ENCODE measurements at places on chromosomes 5 and 9.

DNA sequence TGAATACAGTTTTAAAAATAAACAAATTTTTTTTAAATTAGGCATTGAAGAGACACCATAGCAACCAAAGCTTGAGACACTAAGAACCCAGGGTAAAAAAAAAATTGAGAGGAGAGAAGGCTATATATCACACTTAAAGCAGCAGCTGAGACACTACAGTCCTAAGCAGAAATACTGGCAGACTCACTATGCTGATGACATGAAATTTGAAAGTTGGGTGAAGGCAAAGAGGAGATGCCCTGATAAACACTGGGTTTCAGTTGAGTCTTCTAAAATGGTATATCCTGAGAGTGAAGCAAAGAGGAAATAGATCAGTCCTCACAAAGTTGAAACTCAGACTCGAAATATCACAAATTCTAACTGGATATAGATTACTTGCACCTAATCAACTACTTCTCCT, 419.9 kb upstream of the CDH9 start:
- DNase-seq, result no peak

GRCh38 chr9:35820076-35820475, 5.2 kb upstream of the HINT2 start:
- DNase-seq, result peak; percentile 65

DNA sequence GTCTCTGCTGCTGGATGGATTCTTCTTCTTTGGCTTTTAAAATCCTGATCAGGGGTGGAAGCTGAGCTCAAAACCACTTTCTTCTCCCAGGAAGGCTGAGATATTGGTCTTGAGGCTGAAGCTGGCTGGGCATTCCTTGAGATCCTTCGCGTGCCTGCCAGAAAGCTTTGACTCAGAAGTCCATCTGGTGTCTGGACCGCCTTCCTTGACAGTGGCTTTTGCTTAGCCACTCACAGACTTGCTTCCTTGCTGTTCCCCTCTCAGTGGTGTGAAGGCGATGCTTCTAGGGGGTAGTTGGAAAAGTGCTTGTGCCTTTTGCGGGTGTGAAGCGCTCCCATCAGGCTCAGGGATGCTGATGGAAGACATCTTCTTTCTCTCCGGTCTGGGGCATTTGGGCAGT, 45.9 kb downstream of the RGS3 start:
- peak; percentile 62 for DNase-seq

DNA sequence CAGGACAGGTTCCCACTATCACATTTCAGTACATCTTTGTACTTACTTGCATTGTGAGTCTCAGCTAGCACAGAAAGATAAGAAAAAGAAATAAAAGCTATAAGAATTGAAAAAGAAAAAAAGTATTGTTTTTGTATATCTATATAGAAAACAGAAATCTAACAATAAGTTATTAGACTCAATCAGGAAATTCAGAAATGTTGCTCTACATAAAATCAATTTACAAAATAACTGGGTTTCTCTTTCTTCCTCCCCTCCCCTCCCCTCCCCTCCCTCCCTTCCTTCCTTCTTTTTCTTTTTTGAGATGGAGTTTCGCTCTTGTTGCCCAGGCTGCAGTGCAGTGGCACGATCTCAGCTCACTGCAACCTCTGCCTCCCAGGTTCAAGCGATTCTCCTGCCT, 7.2 kb upstream of the CACNA1B start:
- DNase-seq, result no peak

DNA sequence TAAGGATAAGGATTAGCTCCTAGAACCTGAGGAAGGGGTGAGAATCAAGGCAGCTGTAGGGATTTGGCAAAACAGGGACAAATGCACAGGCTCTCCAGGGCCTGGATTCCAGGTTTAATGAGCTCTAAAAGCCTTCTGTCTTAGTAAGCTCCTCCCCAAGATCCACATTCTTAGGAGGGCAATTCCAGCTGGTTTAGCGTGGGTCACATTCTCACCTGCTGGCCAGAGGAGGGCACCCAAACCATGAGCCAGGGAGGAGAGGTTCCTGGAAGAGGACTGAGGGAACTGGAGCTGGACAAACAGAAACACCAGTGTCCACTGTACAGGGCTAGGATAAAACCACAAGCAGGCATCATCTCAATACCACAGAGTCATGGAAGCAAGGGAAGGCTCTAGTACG, 480.0 kb downstream of the CCDC171 start:
- DNase-seq, result no peak

GRCh38 chr5:116859666-116860320, 285.2 kb upstream of the SEMA6A start:
- no peak for DNase-seq

DNA sequence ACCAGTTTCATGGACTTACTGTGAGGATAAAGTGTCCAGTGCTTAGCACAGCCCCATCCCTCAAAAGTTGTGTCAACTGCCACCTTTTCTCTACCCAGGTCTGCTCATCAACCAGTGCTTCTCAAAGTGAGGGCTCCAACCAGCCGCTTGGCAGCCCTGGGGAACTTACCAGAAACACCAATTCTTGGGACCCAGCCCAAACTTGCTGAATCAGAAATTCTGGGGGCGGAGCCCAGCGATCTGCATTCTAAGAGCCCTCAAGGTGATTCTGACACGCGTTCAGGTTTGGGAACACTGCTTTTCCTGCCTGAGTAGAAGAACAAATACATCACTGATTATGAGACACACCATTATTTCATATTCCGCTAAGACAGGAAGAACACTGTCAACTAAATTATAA, 132.0 kb downstream of the NSG2 start:
- DNase-seq, result no peak

DNA sequence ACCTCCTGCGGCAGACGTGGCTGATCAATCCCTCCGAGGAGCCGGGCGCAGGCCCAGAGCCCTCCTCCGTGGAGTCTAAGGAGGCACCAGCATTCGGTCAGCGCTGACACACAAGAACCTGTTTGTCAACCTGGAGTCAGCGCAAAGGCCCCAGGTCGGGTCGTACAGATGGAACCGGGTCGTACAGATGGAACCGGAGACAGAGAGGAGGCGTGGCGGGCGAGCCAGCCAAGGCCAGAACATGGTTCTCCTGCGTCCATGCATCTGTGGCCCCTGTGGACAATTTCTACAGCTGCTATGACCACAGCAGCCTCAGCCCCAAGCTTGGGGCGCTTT, 125.1 kb upstream of the SARDH start:
- DNase-seq, result no peak

DNA sequence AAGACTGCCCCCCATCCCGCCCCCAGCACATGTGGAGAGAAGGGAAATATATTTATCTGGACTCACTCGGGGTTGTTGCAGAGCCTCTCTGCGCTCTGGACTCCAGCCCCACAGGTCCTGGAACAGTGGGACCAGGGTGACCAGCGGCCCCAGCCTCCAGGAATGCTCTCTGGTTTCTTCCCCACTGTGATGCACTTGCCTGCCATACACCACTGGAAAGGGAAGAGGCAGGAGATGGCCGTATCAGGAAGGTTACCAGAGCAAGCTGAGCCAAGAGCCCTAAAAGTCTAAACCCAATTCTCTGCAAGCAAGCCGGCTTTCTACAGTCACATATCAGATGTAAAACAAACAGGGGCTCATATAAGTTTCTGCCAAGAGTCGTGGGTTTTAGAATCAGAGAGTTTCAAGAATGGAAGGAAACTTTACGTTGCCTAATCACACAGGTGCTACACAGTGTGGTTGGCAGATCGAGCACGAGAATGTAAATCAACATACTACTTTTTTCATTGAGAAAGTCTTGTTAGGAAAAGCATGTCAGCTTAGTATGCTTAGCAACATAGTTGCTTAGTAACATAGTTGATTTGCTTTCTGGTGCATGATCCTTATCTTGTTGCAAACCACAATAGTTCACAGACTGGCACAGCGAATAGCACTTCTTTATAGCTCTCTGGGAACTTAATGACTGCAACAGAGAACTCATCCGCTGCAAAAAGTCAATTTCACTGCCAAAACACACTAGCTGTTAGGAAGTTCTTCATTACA, 201.2 kb downstream of the TARS1 start:
- DNase-seq, result no peak

DNA sequence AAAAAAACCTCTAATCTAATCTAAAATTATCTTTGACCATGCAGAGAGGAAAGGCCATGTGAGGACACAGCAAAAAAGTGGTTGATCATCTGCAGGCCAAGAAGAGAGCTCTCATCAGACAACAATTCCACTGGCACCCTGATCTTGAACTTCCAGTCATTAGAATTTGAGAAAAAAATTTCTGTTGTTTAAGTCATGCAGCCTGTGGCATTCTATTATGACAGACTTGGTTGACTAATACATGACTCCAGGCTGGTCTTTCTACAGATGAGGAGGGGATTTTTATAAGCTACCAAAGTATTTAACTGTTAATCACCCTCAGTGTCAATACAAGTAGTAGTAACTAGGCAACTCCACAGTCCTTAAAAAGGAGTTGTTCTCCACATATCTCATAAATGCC, 358.5 kb upstream of the RGMB start:
- DNase-seq, result peak; percentile 9

GRCh38 chr5:163912046-163912445, 406.6 kb downstream of the MAT2B start:
- DNase-seq, result no peak

GRCh38 chr9:36207546-36208012, 16.9 kb downstream of the CLTA start:
- no peak for DNase-seq

DNA sequence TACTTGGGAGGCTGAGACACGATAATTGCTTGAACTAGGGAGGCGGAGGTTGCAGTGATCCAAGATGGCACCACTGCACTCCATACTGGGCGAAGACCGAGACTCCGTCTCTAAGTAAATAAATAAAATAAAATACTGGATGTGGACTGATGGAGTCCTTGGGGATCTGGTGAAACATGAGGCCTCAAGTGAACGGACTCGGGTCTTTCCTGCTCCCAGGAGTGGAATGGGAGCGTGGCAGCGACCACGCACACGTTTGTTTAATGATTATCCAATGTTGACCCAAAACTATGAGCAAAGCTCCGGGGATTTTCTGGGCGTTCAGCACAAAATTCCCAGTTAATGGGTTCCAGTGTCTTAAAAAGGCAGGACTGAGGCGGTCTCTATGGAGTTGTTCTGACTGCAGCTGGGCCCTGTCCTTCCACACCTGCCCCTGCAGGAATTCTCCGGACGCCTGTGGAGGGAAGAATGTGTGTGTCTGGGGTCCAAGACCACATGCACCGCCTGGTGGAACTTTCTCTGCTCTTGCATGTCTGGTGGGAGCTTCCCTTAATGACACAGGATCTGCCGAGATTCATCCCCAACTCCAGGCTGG, 26.6 kb downstream of the NEK6 start:
- no peak for DNase-seq

GRCh38 chr9:95381221-95381620, 63.7 kb upstream of the FANCC start:
- DNase-seq, result peak; percentile 71

DNA sequence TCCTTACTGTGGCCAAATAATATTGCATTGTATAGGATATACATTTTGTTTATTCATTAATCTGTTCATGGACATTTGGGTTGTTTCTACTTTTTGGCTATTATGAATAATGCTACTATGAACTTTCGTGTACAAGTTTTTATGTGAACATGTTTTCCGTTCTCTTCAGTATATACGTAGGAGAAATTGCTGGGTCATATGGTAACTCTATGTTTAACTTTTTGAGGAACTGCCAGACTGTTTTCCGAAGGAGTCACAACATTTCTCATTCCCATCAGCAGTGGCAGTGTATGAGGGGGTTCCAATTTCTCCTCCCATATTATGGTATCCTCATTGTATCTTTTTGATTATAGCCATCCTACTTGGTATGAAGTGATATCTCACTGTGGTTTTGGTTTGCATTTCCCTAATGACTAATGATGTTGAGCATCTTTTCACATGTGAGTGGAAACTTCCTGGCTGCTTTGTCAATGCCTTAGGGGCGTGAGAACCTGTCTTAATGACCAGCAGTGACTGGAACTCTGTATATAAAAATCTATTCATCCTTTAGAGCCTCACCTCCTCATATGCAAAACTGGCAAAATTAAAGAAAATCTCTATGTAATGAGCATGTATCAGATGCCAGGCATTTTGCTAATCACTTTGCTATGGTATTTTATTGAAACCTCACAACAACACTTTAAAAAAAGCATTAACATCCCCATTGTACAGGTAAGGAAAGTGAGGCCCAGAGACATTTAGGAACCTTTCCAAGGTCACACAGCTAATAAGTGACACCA, 47.8 kb upstream of the TGFBR1 start:
- no peak for DNase-seq

GRCh38 chr5:53091289-53091688, 18.3 kb downstream of the MOCS2 start:
- DNase-seq, result peak; percentile 36

DNA sequence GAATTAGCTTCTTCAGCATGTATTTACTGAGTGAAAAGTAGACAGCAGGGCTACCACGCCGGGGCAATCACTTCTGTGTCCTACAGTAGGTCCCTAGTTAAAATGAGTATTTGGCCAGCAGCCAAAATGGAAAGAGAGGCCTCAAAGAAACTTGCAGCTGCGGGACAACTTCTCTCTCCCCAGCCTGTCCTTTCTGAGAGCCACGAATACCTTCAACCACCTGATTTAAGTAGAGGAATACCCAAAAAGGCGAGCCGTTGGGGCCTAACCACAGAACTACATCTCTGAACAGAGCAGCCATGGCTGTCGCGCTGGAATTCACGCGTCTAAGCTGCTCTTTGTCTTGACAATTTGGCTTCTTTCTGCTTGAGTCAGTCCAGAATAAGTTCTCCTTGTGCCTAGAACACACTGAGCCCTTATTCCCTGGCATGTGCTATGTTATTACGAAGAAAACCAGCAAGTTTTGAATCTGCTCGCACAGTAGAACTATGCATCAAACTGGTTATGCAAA, 43.8 kb upstream of the GOLPH3 start:
- no peak for DNase-seq

- peak; percentile 36 for DNase-seq
These were observed 462.6 kb upstream of the PAPPA start for GRCh38 chr9:115690786-115691496.

- no peak for DNase-seq
These were observed 81.0 kb upstream of the DAB2 start for GRCh38 chr5:39505791-39506190.

DNA sequence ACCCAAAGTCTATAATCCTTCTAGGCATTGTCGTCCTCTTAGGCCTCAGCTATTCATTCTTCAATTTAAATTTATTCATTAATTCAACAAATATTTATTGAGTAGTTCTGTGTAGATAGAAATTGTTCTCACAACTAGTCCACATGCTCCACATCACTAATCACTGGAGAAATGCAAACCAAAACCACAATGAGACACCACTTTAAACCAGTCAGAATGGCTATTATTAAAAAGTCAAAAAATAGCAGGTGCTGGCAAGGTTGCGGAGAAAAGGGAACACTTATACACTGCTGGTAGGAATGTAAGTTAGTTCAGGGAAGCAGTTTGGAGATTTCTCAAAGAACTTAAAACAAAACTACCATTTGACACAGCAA, 51.1 kb upstream of the TNFSF15 start:
- no peak for DNase-seq

Measured in hepatic stellate cell (primary cell).